ENCODE measurements at places on chromosomes 7 and 10.

DNA sequence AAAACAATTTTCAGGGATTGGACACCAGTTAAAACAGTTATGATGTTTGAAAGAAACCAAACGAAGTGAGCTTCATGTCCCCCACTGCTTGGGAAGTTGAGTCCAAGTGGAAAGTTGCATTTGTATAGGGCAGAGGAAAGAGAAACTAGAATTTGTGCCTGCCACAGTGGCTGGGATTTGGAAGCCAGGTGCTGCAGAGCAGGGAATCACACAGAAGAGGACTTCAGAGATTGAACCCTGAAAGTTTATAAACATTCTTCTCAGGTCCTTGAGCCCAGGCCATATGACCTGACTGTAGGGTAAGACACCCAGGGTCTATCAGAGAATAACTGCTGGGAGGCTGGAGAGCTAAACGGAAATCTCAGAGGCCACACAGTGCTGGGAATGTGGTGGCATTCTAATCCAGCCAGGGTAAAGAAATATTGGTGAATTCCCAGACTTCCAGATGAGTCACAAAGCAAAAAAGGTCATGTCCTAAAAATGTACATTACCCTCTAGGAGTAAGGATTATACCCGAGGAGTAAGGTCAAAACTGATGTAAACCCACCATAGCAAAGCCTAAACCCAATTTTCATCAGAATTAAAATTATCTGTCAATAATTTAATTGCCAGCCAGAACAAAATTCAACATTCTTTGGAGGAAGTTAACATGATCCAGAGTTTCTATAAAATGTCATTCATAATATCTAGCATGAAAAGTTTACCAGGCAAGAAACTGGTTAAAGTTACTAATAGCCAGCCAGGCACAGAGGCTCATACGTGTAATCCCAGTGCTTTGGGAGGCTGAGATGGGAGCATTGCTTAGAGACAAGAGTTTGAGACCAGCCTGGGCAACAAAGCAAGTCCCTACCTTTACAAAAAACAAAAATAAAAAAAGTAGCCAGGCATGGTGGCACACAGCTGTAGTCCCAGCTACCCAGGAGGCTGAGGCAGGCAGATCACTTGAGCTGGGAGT is 31.2 kb downstream of the TOMM7 start:
- peak; percentile 60 for DNase-seq

DNA sequence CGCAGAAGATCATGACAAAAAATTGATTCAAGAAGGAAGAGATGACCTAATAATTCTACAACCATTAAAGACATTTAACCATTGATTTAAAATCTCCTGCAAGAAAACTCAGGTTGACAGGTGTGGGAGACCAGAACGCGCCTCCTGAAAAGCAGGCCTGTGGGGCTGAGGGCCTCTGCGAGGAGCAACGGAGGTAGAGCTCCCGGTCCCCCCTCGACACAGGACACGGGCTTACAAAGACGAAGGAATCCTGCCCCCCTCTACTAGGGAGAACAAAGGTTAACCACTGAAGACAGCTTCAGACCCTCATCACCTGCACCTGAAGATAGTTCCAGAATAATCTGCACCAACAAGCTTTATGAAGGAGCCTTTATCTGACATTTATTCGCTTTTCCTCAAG is 55.9 kb upstream of the INPP5A start:
- DNase-seq: no peak

GRCh38 chr7:30478349-30479201 is at the start of gene NOD1:
Gene NOD1 (minus strand): TSS chr7:30478784. CDS start chr7:30456921, 21,863 bp downstream.
- peak; percentile 76 for DNase-seq

DNA sequence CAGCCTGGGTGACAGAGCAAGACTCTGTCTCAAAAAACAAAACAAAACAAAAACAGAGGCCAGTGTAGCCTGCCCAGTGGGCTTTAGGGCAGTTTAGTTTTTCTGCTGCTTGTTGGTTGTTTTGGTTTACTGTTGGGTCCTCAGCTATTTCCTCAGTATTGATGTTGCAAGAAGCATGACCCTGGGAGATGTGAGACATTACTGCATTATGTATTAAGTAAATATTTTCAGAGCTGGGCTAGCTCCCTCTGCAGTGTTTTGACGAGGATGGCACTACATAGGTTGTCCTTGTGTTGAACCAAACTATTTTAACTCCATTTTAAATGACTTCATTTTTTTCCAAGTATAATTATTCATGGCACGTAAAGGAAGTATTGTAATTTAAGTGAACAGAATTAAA is 4.8 kb downstream of the AKAP9 start:
- DNase-seq: peak; percentile 80

DNA sequence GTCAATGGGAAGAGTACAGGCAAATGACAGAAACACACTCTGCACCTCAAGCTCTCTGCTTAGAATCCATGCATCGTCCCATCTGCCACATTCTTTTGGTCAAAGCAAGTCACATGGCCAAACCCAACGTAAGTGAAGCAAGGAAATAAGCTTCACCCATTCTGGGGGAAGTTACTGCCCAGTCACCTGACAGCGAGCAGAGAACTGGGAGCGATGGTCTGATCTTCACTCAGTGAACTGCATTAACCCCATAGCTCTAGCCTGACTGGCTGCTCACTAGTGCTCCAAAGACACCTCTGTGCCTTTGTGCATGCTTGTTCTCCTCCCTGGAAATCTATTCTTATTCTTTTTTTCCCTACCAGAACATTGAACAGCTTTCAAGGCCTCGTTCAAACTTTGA is 89.9 kb downstream of the APBB1IP start:
- no peak for DNase-seq

DNA sequence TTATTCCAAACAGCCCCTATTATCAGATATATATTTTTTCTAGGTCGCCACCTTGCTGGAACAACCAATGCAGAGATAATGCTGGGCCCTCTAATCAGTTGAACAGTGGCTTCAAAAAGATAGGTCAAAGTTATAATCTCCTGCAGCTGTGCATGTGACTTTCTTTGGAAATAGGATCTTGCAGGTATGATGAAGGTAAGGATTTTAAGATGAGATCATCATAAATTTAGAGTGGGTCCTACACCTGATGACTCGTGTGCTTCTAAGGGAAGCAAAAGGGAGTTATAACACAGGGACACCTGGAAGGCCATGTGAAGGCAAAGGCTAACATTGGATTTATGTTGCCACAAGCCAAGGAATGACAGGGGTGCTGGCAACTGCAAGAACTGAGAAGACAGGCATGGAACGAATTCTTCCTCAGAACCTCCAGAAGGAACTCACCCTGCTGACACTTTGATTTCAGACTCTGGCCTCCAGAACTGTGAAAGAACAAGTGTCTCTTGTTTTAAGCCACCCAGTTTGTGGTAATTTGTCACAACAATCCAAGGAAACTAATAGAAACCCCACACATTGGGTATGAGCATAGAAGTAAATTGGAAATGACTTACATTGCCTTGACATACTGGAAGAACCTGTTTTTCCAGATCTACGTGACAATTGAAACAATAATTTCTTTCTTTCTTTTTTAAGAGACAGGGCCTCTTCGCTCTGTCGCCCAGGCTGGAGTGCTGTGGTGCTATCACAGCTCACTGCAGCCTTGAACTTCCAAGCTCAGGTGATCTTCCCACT is 34.4 kb downstream of the CCDC71L start:
- DNase-seq: no peak

DNA sequence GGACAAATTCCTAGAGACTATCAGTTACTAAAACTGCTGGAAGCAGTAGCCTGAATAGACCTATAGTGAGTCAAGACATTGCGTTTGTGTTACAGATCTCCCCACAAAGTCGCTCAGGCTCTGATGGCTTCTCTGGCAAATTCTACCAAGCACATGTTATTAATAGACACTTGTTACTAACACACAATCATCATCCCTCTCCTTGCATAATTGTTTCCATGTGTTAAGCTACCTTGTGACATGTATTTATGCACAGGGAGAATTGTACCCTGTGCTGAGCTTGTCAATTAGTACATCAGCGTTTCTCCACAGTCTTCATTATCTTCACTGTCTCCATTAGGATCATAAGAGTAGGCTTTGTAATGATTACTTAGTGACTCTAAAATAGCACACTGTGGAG is 31.2 kb downstream of the DYNC2I1 start:
- peak; percentile 88 for DNase-seq

- DNase-seq: no peak
These were observed 4.0 kb upstream of the VIPR2 start for GRCh38 chr7:159148430-159149395.

Measured in AG10803 (cell line).